RWPE1 (cell line): ENCODE measurements at places on chromosomes 7 and 10.

DNA sequence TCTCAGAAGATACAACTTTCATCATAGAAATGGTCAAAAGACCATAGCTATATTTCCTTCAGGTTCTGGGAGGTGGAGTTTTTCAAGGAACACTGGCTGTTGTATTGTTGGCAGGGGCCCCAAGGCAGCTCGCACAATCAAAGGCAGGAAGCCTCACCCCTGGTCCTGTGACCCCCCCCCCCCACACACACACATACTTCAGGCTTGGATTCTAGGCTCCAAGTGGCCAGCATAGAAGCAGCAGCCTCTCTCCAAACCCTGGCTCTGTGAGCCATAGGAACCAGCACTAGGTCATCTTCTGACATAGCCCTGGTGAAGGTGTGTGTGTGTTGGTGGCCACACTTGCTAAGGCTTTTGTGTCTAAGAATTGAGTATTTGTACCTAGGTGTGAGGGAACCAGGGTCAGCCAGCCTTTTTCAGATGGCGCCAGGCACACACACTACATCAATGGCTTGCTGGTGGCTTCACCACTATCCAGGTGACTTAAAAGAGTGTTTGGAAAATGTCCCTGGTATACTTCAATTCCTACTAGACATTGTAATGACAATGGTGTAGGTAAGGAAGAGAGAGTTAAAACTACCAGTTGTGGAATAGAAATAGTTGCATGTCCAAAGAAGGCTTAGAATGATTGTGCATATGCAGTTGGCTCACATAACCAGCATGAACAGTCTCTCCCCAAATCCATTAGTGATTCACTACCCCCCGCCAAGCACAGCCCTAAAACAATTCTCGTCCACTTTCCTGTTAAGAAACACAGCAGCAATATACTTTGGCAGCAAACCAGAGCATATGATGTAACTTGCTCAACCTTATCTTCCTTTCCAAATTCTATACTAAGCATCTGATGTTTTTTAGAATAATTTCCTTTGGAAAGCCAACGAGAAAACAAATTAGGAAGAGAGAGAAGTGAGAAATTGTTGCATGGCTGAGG, 91.3 kb downstream of the AVL9 start:
- no peak for DNase-seq

GRCh38 chr10:101828766-101829551, 10.7 kb upstream of the OGA start:
- no peak for DNase-seq

- no peak for DNase-seq
These were observed 384.1 kb downstream of the NXPH1 start for GRCh38 chr7:8817448-8818036.

- no peak for DNase-seq
These were observed 10.0 kb downstream of the FAM171A1 start for GRCh38 chr10:15361131-15361530.

DNA sequence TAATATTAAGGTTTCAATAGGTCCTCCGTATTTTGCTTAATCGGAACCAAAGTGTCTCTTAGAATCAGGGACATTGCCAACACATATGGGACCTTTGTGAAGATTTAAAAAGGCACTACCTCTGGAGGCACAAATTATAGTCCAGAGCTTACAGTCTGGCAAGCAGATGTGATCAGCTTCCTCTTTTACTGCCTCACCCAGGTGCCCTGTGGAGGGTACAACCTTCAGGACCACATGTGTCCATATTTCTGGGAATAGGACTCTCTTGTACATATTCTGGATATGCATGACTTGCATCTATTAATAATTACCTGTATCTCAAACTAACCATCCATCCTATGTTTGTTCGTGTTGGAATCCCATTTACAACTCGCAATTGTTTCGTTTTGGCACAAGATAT, 60.0 kb downstream of the HGF start:
- no peak for DNase-seq

GRCh38 chr7:84041649-84042048, 152.9 kb downstream of the SEMA3A start:
- no peak for DNase-seq

DNA sequence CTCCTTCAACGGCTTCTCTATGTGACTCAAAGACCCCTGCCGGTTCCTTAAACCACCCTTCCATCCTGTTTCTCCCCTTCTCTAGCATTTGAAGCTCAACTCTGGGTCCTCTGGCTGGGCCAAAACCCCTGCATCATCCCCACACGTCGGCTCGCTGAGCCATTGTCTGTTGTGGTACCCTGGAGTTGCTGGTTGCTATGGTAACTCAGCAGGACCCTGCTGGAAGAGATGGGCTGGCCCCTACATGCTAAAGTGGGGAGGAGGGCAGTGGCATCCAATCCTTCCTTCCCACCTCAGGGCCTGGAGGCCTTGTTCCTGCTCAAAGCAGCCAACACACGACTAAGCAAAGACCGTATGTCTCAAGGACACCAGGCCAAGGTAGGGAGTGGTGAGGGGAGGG, 452.5 kb downstream of the PLXNA4 start:
- no peak for DNase-seq

- DNase-seq: no peak
These were observed 47.2 kb downstream of the PDE1C start for GRCh38 chr7:32022966-32023365.

GRCh38 chr7:74006032-74006431, 21.9 kb upstream of the ELN start:
- DNase-seq: no peak

DNA sequence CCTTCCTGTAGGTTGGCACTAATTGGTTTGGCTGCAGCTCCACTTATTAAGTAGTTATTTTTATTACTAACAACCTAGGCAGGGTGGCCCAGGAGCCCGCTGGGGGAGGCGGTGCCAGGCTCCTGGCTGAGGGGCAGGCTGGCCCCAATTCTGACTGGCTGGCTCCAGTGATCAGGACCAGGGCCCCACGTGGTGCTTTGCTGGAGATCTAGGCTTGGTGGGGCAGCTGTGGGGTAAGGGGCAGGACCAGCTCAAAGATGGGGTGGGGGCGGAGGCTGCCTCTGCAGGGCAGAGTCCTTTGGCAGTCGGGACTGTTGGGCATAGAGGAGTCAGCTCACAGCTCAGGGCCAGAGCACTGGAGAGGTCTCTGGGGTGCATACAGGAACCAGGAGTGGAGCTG, 2.4 kb downstream of the ASL start:
- DNase-seq: no peak

GRCh38 chr10:77586719-77587415, 50.7 kb downstream of the KCNMA1 start:
- peak; percentile 56 for DNase-seq

DNA sequence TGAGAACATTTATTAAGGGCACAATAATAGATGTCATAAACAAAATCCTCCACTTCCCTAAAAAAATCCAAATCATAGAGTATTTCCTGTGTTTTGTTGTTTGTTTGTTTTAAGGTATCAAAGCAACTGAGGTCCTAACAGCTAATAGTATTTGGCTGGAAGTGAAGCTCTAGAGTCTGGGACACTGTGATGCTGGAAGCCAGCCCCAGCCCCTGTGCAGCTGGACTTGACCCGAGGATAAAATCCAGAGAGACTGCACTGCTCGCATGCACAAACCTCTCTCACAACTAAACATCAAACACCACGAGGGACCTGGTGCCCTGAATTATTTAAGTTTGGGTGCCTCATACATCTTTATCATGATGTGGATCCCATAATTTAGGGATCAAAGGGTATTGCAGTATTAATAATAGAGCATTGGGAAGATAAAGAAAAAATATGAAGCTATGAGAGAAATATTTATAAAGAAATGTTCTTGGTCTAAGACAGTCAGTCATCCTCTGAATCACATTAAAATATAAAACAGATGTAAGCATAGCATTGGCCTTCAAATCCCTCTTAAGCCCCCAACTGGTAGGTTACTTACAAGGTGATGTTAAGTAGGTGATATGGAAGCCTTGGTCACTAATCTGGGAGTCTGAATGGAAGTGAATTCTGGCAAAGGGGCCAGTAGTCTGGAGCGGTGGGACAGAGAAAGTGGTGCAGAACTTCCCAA, 44.4 kb downstream of the CUBN start:
- no peak for DNase-seq

DNA sequence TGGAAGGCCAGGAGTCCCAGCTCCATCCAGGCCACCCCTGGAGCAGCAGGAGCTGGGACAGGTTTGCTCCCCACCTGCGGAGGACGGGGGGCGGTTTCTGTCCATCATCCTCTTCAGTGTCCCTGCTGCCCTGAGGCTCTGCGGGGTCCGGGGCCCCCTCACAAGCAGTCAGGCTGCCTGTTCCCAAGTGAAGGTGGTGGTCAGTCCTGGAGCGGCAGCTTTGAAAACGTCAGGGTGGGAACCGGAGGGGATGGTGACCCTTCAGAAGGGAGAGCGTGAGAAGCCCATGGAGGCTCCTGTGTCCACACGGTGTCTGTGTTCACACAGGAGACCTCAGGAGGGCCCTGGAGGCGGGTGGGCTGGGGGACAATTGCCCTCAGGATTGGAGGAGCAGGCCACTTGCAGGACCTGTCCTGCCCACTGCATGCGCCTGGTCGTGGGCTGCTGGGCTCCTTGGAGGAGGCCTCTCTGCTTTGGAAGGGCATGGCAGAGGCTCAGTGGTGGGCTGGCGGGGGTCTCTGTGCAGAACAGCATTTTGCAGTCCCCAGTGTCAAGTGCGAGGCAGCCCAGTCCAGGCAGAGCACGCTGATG, 49.3 kb upstream of the INPP5A start:
- DNase-seq: no peak

DNA sequence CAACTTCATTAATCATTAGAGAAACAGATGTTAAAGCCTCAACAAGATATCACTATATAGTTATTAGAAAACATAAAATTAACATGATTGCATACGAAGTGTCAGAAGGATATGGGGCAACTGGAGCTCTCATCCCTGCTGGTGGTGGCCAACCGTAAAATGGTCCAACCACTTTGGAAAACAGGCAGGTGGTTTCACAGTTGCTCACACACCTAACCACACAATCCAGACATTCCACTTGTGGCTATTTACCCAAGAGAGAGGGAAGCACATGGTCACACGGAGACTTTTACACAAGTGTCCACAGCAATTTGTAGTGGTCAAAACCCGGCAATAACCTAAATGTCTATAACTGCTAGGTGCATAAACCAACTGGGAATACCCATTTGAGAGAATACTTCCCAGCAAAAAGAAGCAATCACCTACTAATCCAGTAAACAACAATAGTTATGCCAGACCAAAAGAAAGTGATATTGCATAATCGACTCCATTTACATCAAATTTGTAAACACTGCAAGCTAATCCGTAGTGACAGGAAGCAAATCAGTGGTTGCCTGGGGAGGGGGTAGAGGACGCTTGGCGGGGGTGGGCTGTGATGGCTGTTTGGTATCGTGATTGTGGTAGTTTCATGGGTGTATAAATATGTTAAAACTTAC, 91.8 kb downstream of the LARP4B start:
- DNase-seq: no peak

- no peak for DNase-seq
These were observed 38.3 kb downstream of the NRCAM start for GRCh38 chr7:108417926-108418325.

GRCh38 chr10:75403144-75403938, 1.8 kb upstream of the ZNF503 start:
- no peak for DNase-seq

- no peak for DNase-seq
These were observed 9.6 kb upstream of the TRIM8 start for GRCh38 chr10:102634686-102635085.

GRCh38 chr10:82814635-82815034, 939.6 kb downstream of the NRG3 start:
- DNase-seq: no peak

GRCh38 chr7:5679813-5680473, 101.5 kb downstream of the RNF216 start:
- no peak for DNase-seq

DNA sequence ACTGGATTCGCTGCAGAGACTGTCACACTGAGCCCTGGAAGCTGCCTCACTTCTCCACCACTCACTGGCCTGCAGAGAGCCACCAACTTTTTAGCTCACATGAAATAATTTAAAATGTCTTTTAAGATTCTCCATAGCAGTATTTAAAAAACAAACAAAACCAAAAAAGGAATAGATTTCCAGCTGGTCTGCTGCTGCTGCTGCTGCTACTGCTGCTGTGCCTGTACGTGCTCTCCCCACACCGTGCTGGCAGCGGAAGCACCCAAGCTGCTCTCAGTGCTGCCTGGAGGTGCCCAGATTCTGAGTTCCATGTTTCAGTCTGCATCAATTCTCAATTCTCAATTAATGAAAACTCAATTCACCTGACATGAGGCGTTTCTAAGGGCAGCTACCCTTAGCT, 146.0 kb downstream of the USP6NL start:
- no peak for DNase-seq

DNA sequence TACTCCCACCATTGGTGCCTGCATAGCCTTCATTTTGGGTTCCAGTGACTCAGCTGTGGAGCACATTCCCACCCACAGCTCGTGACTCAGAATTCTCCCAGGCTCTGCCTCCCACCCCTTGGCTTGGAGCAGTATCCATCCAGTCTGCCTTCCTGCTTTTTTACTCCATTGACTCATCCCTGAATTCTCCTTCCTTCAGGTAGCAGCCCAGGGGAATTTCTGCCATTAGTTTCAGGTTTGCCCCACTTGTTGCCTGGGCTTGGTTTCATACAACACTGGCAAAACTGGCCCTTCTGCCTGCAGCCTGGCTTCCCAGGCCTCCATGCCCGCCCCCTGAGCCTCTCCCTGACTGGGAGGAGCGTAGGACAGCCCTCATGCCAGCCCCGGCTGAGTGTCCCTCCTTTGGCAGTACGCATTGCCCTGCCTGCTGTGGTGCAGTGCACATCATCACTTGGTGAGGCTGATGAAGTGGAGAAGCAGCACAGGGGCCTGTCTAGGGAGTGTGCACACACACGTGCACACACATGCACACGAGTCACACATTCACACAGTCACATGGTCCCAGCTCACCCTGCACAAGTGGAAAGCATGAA, 55.0 kb downstream of the SNX10 start:
- DNase-seq: peak; percentile 85

DNA sequence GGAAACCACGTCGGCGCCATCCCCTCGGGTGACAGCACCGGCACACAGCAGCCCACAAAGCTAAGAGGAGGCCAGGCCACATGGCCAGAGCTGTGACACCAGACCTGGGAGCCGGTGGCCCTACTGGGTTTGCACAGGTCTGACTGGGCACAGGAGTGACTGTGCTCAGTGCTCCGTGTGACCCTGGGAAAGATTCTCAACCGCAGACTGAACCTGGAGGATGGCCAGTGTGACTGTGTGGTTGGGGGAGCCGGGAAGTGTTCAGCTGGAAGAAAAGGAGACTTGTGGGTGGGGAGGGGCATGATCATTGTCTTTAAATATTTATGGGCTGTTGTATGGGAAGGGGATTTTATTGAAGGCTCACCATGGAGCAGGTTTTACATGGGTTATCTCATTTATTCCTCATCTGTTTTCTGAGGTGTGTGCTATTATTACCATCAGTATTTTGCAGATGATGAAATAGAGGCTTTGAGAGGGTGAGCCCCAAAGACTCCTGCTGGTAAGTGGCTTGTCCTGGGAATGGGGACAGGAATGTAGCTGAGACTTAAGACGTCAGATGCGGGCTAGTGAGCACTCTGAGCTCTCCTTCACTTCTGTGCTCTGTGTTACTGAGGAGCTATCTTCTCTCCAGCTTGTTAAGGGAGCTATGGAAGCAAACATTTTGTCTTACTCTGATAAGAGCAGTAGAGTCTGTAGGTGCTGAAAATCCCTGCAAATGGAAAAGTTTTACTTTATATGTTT, 127.5 kb downstream of the TMEM178B start:
- no peak for DNase-seq

- DNase-seq: no peak
These were observed 162.2 kb downstream of the MYOF start for GRCh38 chr10:93319896-93320295.

GRCh38 chr10:11180228-11180627, 162.6 kb downstream of the CELF2 start:
- DNase-seq: no peak

GRCh38 chr7:112622159-112622715, 141.4 kb downstream of the LSMEM1 start:
- no peak for DNase-seq
